Hair follicular keratinocyte (primary cell): ENCODE measurements at places on chromosomes 4 and X. TPM values are rescaled to one million over a fixed set of nuclear protein-coding genes. Genes with fewer than 3 reads are reported as not detected.

TCP11X2 gene
- total RNA-seq, result not detected in 2 replicates

SHISA3 gene
- not detected in 2 replicates for total RNA-seq

SPATA4 gene
- 0.08 TPM in 1 of 2 replicates, not detected in the other for total RNA-seq

VCX gene
- 0.11 TPM in 1 of 2 replicates, not detected in the other for total RNA-seq

CLIC2 gene
- not detected in 2 replicates for total RNA-seq

EPHA5 gene
- not detected in 2 replicates for total RNA-seq

GAB3 gene
- 0.11 and 0.31 TPM in 2 replicates for total RNA-seq

PNCK gene
- not detected in 2 replicates for total RNA-seq

NXF2 gene
- total RNA-seq, result not detected in 2 replicates

AKAP17A gene
- total RNA-seq, result 30.0 and 33.7 TPM in 2 replicates

TLL1 gene
- total RNA-seq, result 3.7 and 9.5 TPM in 2 replicates

NEXMIF gene
- total RNA-seq, result not detected in 2 replicates

SSX2 gene
- total RNA-seq, result not detected in 2 replicates

TMEM47 gene
- total RNA-seq, result 1.6 and 5.8 TPM in 2 replicates

SEC24B gene
- 17.1 and 24.1 TPM in 2 replicates for total RNA-seq

ZFX gene
- 11.2 and 14.8 TPM in 2 replicates for total RNA-seq

SUPT20HL1 gene
- not detected in 2 replicates for total RNA-seq

HTRA3 gene
- total RNA-seq, result 0.27 TPM in 1 of 2 replicates, not detected in the other

LDOC1 gene
- 5.5 and 11.6 TPM in 2 replicates for total RNA-seq

GAGE12H gene
- not detected in 2 replicates for total RNA-seq

MMRN1 gene
- total RNA-seq, result not detected in 2 replicates

DUX4 gene
- not detected in 2 replicates for total RNA-seq

SLC25A5 gene
- 647 and 739 TPM in 2 replicates for total RNA-seq

SMIM10L2A gene
- 0.80 and 2.0 TPM in 2 replicates for total RNA-seq

ARMCX2 gene
- total RNA-seq, result 25.9 and 45.7 TPM in 2 replicates

FGF2 gene
- total RNA-seq, result 1.6 and 3.3 TPM in 2 replicates

MGARP gene
- total RNA-seq, result 0.08 and 0.47 TPM in 2 replicates

SPACA5 gene
- not detected in 2 replicates for total RNA-seq

TRPC3 gene
- not detected in 2 replicates for total RNA-seq

SOWAHD gene
- total RNA-seq, result 0.68 TPM in 1 of 2 replicates, not detected in the other

REELD1 gene
- not detected in 2 replicates for total RNA-seq

ADH4 gene
- not detected in 2 replicates for total RNA-seq

MAGEB2 gene
- not detected in 2 replicates for total RNA-seq
